ENCODE measurements at places on chromosomes 12 and 14.

GRCh38 chr12:109670731-109671130, 42.9 kb upstream of the FAM222A start:
- DNase-seq = no peak

DNA sequence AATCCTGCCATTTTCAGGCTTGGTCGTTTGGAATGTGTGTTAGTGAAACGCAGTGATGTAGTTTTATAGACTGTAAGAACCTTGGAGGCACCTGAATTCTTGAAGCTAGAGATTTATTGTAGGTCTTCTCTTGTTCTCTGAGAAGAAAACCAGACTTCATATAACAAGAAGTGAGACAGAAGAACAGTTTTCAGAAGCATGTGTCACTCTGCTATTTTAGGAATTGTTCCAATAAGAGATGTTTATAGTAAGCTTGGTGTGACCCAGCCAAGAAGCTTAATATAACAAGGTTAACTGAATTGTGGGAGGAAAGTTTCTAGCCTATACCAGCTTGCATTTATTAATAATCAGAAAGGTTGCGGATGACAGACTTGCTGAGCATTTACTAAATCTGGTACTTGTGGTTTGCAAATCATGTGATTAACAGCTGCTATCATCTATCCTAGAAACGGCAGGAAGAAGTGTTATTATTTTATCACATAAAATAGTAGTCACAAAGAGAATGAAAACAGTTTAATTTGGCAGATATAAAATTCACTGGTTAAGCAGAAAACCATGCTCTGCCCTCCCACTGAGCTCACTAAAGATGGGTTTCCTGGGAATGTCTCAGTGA, 49.2 kb upstream of the BCAT1 start:
- DNase-seq = no peak

- peak; percentile 88 for DNase-seq
These were observed 113.0 kb downstream of the GLT1D1 start for GRCh38 chr12:128966203-128966810.

GRCh38 chr14:33657476-33657875, 293.4 kb downstream of the EGLN3 start:
- DNase-seq = no peak

DNA sequence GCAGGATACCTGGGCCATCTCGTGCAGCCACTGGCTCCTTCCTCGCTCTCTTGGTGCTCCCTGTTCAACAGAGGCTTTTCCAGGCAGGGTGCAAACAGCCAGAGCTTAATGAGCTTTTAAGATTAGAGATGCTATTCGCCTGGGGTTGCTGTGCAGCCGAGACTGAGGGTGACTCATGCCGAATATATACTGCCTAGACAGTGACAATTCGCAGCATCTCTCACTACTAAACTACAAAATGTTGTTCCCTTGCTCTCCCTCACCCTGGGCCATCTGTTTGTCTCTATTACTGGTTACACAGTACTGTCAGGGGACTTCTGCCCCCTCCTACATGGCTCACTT, 26.0 kb upstream of the TESC start:
- no peak for DNase-seq

DNA sequence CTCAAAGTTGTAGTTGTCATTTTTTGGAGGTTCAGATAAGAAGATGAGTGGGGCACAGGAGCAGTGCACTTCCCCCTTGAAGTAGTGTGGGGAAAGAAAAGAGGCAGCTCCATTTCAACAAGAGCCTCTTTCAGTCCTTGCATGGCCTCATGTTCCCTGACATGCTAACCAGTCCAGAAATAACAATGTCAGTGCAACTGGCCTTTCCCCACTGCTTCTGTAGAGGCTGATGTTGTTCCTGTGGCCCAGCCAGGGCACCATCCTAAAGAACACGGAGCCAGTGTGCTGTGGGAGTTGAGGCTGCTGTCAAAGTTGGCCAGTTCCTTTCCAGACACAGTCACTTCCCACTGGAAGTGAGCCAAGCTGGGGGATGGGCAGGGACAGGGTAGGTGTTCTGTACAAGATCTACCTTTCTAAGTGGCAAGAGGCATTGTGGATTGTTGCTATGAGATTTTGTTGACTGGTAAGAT, 77.7 kb upstream of the SLC38A2 start:
- DNase-seq = no peak

- DNase-seq = no peak
These were observed 4.2 kb upstream of the LIN7A start for GRCh38 chr12:80941916-80942315.

GRCh38 chr14:103916636-103917262, 11.5 kb upstream of the TDRD9 start:
- no peak for DNase-seq

DNA sequence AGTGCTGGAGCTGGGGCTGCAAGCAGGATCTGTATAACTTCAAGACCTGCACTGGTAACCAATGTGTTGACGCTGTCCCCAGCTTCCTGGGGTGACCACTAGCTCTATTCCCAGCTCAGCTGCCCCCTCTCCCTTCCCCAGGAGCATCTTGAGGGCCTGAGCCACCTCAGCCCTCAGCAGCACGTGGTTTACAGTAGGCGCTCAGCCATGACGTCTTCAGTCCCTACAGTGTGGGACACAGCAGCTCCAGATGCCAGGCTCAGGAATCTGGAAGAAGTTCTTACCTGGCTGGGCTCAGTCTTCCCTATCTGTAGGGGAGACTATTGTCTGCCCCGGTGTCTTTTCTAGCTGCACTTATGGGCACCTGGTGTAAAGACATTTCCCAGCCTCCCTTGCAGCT, 8.6 kb downstream of the SDS start:
- no peak for DNase-seq

GRCh38 chr14:90559811-90560492, 163.1 kb downstream of the CALM1 start:
- peak; percentile 16 for DNase-seq
